ENCODE measurements at places on chromosomes 16 and 17.

- DNase-seq = no peak
Observed at GRCh38 chr17:81349397-81350319, 45.6 kb upstream of the BAHCC1 start.

DNA sequence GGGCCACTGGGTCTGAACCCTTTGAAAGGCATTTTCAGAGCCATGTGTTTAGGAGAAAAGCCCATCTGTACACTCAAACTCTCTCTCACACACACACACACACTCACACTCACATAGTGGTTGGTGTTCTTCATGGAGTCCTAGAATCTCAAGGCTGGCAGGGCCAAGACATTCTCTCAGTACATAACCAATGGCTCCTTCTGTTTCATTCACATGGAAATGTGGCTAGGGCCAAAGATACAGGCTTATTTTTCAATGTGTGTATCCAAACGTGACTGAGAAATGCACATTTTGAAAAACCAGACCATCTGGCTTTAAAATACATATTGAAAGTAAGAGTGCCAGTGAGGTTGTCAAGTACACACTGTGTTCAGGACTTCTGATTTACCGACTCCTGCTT, 59.0 kb upstream of the SALL1 start:
- DNase-seq = no peak

DNA sequence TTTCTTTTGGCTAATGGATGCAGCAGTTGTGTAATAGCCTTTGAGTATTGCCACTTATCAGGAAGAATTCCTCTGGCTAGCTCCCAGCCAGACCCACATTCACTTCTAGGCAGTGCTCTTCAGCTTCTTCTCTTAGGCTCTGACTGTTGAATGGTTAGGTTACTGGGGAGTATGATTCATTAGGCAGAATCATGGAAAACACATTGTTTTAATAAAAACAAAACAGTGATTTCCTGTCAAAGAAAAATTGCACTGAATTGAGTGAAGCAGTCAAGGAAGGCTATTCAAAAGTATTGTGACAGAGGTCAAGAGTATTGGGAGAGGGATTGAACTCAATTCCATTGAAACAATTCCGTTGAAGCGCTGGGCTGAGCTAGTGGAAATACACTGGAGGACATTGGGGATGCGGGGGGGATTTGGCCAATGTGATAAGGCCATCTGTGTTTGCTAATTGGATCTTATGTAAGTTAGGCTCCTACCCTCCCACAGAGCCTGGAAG, 68.0 kb downstream of the CNTNAP4 start:
- no peak for DNase-seq

DNA sequence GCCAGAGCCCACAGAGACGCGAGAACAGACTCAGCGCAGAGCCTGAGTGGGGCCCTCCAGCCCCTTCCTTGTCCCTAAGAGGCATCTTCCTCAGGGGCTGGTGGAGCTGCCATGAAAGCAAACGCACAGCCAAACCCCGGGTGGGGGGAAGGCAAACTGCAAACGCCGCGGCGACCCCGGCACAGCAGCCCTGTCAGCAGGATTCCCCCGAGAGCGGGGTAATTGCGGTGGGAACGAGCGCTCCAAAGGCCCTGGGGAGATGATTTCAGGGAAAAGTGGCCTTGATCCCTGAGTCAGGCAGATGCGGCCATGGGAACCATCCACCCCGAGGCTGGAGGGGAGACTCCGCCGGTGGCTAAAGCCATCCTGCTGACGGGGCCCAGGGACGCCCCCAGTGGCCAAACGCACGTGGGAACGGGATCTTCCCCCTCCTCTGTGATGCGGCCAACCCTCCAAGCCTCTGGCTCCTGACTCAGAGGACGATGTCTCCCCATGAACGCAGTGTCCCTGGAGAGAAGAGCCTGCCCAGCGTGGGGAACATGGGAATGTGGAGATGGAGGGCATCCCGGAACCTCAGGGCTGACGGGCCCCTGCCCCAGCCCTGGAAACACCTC, 25.1 kb downstream of the SLC7A5 start:
- DNase-seq = no peak

GRCh38 chr16:68564382-68564985, 25.4 kb downstream of the ZFP90 start:
- DNase-seq = no peak

DNA sequence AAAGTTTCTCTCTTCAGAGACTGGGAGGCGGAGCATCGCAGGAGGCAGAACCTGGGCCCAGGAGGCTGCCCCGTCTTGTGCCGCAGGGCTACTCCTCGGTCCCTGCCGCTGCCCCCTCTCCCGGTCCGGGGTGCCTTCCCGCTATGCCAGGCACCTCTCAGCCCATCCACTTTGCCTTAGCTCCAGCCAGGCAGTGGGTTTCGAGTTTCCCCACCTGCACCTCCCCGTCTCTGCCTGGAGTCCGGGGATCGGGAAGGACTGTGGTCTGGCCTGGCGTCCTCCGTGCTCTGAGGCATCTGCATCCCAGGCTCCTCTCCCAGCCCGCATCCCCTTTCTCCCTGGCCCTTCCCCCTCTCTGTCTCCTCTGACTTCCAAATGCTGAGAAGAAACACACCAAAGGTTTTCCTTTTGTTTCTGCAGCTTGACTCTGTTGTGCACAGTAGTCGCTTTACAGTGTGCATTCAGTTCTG, 26.8 kb upstream of the PIK3R6 start:
- no peak for DNase-seq

DNA sequence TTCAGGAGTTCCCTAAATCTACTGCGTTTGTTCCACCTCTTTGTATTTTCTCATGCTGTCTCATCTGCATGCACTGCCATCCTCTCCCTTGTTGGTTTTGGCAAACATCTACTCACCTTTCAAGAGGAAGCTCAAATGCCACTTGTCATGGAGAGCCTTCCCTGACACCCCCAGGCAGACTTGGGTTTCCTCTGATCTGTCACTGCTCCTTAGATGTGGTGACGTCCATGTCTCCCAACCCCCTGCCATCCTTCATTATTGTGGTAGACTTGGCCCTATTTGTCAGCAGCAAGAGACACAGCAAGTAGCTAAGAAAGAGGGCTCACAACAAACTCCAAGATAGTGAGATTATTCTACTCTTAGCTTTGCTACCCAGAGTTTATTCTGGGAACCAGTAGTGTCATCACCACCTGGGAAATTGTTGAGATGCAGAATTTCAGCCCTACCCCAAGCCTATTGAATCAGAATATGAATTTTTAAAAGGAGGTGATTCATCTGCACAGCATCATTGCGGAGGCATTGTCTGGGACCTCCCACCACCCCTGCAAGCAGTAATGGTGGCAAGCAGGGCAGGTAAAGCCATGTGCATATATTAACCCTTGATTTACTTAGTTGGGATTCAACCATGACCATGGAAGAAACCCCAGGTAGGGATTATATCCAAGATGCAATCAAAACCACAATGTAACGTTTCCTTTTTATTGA, 248.9 kb downstream of the SHISA9 start:
- DNase-seq = no peak

All from CD4-positive, alpha-beta T cell treated with Interferon gamma for 1 hour (primary cell).